ENCODE measurements at places on chromosomes 7 and 10.
A peak's percentile ranks its signal among the peaks of the same experiment; 100 is the strongest.

DNA sequence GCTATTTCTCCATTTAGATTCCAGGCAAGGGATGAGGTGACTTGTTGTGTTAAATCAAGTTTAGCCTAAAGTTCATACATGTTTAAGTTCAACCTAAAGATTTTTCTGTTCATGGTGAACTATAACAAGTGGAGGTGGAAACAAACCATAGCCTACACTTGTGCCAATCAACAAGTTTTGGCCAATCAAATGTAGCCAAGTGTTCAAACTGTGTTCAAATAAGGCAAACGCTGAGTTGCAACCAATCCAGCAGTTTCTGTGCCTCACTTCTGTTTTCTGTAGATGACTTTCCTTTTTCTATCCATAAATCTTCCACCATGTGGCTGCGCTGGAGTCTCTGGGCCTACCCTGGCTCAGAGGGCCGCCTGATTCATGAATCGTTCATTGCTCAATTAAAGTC lies 4.5 kb upstream of the VOPP1 start:
- no peak for DNase-seq

- DNase-seq = peak; percentile 70
These were observed 241.5 kb downstream of the PHTF2 start for GRCh38 chr7:78039790-78040776.

GRCh38 chr7:52472006-52472620 lies 563.3 kb upstream of the POM121L12 start:
- no peak for DNase-seq

- no peak for DNase-seq
These were observed 70.7 kb upstream of the NPY start for GRCh38 chr7:24213311-24213710.

- no peak for DNase-seq
These were observed 12.2 kb downstream of the FOXK1 start for GRCh38 chr7:4694305-4694704.

DNA sequence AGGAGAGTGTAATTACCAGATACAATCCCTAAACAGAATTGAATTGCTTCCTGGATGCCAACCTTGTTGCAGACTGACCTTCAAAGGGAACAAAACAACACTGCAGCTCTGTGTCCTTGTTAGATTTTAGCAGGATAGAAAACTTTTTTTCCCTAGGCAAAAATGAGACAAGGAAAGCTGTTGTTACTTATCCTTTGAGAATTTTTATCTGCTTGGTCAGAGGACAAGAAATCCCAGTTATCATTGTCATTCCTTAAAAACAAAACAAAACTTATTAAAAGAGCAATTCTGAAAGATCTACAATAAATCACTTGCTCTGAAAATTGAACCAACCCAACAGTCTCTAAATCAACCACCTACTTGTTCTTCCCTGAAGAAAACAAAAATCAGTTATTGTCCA lies 652.6 kb downstream of the REEP3 start:
- DNase-seq = no peak

DNA sequence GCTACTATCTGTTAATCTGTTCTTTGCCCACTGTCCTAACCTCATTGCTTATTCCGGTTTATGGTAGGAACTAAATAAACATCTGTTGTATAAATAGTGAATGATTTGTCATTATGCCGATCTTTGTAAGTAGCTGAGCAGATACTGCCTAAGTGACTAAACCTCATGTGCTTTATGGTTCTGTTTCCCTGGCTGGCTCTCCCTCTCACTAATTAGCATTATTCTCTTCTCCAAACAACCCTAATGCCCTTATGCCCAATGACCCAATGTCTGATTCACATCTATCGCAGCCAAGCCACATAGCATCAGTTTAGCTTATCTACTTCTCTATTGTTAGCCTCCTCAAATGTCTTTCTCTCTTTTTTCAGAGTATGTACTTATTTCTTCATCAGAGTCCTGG lies 462.3 kb upstream of the POT1 start:
- no peak for DNase-seq

GRCh38 chr7:94949532-94949931 lies 42.1 kb downstream of the PPP1R9A start:
- peak; percentile 27 for DNase-seq

GRCh38 chr7:20797462-20798080 lies 10.9 kb upstream of the SP8 start:
- peak; percentile 84 for DNase-seq

DNA sequence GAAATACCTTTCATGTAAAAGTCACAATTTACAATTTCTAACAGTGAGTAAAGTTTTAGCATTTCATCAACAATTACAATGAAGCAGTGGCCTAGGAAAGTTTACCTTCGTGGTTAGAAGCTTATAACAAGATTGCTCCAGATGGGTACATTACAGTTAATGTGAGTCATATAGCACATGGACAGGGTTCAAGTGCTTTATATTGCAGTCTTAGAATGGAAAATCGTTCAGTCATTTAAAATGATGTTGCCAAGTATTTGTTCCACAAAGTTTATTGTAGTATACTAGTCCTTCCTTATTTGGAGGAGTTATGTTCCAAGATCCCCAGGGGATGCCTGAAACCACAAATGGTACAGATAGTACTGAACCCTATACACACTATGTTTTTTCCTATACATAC lies 174.6 kb upstream of the TARP start:
- no peak for DNase-seq

DNA sequence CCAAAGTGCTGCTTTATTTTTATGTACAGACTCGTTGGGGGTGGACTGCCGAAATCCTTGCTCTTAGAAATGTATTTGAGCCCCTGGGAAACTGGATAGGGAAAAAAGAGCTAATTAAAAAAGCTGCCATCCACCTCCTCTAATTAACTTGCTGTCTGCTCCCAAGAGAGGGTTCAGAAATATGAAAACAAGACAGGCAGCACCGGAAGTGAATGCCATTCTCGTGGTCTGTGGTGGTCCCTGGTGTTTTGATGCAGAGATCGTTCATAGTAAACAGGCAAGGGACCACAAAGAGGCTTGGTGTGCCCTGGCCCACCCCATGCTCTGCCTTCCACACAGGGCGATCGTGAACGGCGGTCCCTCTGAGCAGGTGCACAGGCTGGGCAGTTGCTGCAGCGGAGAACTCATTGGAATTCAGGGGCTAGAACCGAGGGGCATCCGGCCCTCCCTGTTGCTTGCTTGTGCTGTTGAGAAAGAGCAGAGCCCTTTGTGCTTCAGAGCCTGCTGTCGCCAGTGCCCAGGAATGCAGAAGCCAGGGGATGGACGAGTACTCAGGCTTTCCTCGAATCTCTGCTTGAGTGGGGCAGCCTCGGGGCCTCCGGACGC lies 79.1 kb upstream of the BTBD16 start:
- no peak for DNase-seq

- no peak for DNase-seq
These were observed 16.9 kb downstream of the CAMK2G start for GRCh38 chr10:73857446-73857845.

- peak; percentile 8 for DNase-seq
These were observed 2.5 kb downstream of the CHRM2 start for GRCh38 chr7:136870866-136871487.

DNA sequence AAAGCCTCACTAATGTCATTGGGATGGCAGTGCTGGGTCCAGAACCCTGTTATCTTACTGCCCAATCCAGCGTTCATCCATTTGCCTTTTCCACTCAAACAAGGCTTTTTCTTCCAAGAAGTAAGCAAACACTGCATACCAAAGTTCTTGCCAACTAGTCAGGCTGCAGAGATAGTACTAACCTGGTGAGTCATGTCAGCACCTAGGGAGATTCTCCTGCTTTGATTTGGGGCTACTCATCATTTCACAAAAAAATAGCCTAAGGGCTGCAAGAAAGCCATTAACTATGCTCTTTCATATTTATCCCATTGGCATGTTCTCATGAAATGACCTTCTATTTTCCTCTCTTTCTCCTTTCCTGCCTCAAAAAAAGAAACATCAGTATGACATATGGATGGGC lies 142.6 kb downstream of the TWIST1 start:
- peak; percentile 35 for DNase-seq

GRCh38 chr7:134527979-134528371 lies 608 bp downstream of the AKR1B10 start:
- DNase-seq = no peak

DNA sequence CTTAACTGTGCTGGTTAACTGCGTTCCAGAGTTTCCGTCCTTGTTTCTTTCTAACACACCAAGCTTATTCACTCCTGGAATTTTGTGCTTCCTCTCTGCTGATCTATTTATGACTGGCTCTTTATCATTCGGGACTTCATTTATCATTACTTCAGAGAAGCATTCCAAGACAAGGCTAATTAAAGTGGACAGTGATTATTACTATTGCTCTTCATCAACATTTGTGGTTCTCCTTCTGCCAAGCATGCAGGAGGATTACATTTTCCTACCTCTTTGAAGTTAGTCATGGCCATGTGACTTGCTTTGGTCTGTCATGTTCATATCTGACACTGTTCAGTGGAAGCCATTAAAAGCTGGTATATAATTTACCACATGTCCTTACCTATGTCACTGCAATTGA lies 172.4 kb upstream of the AGR3 start:
- DNase-seq = no peak

DNA sequence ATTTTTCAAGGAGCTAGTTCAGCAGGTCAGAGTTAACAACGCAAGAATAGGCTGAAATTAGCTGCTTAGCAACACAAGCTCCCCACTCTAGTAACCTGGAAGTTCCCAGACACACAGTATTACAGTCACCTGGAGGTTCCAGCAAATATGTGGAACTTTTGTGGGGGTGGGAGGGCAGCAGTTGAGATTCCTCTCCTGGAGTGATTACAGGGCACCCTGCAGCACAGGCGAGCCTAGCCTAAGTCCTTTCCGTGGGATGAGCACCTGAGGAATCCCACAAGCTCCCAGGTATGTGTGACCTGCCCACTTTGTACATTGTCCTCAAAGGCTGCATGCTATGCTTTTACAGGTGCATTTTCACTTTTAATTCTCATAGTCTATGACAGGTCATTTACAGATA lies 13.6 kb downstream of the TPK1 start:
- DNase-seq = no peak

- no peak for DNase-seq
These were observed 113.7 kb downstream of the SVOPL start for GRCh38 chr7:138587485-138587884.

- peak; percentile 25 for DNase-seq
These were observed 38.8 kb downstream of the R3HCC1L start for GRCh38 chr10:98173260-98173659.

DNA sequence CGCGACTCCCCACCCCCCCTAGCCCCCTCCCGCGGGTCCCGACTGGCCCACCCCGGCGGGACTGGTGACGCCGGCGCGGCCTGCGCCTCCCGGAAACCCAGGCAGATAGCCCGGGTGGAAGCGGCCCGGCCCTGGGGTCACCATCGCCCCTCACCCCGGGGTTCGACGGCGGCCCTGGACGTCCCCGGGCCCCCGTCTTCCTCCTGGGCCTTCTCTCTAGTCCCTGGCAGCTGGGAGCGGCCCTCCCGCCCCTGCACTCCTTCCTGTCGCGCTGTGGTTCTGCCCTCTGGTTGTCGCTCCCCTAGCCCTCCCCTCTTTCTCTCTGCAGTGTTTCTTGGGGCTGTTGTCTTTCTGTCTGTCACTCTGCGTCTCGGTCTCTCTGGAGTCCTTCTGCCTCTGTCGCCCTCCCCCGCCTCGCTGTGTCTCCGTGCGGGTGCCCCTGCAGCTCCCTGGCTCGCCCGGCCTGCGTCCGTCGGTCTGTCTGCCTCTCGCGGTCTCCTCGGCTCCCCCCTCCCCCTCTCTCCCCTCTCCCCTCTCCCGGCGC lies 90.5 kb upstream of the PAX2 start:
- DNase-seq = peak; percentile 85

DNA sequence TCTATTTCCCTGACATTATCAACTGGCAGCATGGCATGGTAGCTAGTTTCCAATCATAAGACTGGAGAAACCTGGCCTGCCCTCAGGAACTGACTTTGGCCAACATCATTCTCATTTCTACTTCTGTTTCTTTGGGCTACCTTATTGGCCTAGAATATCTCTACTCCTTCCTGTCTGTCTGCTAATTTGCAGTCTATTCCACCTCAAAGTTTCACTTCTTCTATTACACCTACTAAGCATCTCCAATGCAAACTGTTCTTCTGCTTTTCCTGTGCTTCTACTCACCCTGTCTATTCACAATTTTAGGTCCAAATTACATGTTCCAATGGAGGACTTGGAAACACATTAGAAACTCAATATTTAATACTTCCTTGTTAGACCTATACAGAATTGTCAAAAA lies 65.6 kb downstream of the ZNF503 start:
- no peak for DNase-seq

GRCh38 chr7:7944619-7945282 lies 23.8 kb upstream of the GLCCI1 start:
- peak; percentile 9 for DNase-seq

DNA sequence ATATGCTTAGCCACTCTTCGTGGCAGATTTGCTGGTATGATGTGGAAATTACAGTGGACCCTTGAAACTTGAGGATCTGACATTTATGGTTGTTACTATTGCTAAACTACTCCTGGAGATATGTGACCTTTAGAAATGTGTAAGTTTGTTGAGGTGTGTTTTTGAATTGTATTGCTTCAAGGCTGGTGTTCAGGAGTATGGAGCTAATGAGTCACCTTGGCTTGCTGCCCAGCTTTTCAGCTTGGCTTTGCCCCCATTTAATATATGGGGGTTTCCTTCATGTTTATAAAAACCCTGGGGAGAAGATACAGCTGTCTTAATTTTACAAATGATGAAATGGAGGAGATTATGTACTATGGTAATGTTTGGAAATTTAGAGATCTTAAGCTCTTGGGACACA lies 11.6 kb downstream of the HBP1 start:
- no peak for DNase-seq

GRCh38 chr7:156677374-156678054 lies 36.9 kb downstream of the RNF32 start:
- DNase-seq = no peak

DNA sequence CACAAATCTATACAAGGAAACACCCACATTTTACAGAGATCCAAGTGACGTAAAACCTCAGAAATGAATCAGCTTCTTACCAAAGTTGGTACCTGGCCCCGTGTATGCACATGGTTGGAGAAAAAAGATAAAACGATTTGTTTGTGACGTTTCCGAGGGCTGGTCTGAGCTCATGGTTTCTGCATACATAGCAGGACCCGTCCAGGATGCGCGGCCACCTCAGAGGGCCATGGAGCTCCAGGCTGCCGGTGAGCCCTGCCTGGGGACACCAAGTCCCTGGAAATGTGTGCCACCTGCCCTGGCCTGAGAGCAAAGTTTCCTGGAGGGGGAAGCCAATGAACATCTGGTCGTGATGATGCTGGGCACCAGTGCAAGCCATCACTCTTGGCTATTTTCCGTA lies 402.6 kb upstream of the MKI67 start:
- no peak for DNase-seq

DNA sequence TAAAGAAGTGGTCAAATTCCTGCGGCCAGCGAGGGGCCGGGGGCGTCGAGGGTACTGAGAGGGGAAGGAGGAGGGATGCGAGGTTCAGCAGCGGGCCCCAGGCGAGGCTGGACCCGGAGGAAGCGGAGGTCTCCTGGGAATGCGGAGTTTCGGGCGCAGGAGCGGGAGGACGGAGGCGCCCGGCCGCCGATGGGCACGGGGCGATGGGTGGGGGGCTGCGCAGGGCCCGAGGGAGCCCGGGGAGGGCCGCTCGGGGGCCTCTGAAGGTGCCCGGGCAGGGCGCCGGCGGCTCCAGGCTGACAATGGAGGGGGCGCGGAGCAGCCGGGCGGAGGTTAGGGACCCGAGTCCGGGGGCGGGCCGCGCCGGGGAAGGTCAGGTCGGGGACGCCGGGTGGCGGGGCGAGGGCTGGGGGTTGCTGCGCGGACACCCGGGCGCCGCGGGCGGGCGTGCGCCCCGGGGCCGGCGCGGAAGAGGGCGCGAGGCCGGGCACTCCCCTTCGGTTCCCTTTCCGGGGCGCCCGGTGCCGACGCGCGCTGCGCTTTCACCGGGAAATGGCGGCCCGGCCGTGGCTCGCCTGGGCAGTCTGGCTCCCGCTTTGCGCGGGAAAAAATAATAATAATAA lies 683 bp downstream of the MACROH2A2 start:
- no peak for DNase-seq

Data from mesendoderm (in vitro differentiated cells).